KG1 (cell line): ENCODE measurements at places on chromosomes 3 and 15.

DNA sequence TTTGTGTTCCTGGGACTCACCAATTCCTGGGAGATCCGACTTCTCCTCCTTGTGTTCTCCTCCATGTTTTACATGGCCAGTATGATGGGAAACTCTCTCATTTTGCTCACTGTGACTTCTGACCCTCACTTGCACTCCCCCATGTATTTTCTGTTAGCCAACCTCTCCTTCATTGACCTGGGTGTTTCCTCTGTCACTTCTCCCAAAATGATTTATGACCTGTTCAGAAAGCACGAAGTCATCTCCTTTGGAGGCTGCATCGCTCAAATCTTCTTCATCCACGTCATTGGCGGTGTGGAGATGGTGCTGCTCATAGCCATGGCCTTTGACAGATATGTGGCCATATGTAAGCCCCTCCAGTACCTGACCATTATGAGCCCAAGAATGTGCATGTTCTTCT lies 16.8 kb downstream of the OR4F15 start:
- no peak for DNase-seq

DNA sequence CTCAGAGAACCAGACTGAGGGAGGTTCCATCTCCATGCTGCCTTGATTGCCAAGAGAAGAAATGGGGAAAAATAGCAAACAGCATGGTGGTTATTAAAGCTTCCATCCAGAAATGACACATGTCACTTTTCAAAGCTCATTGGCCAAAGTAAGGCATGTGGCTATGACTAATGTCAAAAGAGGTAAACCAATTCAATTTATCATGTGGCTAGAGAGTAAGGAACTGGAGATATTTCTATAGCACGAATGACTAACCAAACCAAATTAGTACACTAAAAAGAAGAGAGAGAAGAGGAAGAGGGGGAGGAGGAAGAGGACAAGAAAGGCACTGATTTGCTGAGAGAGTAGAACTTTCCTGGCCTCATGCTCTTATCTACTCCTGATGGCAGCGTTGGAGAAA lies 115.2 kb upstream of the SLC6A11 start:
- DNase-seq: no peak

DNA sequence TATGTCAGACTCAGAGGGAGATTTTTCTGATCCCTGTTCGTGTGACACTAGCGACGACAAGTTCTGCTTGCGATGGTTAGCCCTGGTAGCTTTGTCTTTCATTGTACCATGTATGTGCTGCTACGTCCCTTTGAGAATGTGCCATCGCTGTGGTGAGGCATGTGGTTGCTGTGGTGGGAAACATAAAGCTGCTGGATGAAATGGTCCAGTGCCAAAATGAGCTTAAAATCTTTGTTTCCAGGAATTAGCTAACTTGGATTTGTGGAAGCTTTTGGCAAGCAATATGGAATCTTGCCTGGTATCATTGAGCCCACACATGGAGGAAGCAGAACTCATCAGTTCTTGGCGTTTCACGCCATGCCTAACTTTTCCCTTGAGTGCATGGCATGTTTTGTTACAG lies 98.8 kb downstream of the SPRED1 start:
- no peak for DNase-seq

GRCh38 chr15:81001152-81002008 lies 657 bp downstream of the TLNRD1 start:
- no peak for DNase-seq

DNA sequence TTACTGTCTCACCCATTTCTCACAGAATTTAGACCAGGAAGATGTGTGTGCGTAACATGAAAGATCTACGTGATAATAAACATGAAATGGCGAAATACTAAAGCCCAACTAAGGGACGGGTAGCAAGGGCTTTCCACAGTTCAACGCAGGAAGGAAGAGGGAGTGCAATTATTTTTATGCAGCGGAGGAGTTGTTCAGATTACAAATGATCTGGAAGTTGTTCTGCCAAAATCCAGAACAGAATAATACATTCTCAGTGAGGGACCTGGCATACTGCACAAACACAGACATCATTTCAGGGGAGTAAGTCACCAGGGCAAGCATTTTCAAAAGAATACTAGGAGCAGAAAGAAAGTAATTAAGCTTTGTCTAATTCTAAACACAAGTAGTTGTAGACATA lies 133.6 kb upstream of the RAP2B start:
- DNase-seq: peak; percentile 66

GRCh38 chr3:113035387-113035982 lies 44.7 kb downstream of the GTPBP8 start:
- DNase-seq: no peak

- no peak for DNase-seq
Observed at GRCh38 chr15:49423021-49423420, at the start of gene FGF7. Gene FGF7 (plus strand): TSS chr15:49423242. CDS start chr15:49424298, 1,056 bp downstream.

DNA sequence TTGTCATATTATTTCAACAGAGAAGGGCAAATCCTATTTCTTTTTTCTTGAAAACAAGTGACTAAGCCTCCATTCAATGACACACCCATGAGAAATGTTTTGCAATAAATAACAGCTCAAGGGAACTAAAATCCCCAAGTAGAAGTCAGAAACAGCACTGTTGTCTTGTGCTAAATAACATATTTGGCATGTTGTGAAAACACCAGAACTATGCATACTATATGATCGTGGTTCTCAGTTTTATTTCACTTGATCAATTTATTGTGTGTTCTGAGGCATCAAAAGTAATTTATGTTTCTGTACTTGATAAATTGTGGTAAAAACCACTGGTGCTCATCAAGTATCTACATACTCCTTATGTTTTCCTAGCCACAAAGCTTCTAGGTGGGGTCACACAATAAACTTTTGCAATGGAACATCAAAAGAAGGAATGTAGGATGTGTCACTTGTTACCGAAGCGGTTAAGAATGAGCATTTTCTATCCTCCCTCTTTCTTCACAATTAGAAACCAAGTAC lies 691.7 kb upstream of the CBLB start:
- no peak for DNase-seq

DNA sequence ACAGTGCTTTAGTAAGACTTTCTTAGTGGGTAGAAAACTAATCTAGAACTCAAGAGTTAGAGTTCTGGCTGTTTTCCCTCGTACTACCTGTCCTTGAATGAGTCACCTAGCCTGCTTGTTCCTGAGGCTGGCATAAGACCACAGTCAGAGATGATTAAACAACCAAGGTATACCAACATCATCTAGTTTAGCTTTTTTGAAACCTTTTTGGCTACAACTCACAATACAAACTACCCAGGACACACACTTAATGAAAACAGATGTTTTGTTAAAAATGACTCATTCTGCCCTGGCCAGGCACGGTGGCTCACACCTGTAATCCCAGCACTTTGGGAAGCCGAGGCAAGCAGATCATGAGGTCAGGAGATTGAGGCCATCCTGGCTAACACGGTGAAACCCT lies 4.6 kb downstream of the MCCC1 start:
- no peak for DNase-seq

DNA sequence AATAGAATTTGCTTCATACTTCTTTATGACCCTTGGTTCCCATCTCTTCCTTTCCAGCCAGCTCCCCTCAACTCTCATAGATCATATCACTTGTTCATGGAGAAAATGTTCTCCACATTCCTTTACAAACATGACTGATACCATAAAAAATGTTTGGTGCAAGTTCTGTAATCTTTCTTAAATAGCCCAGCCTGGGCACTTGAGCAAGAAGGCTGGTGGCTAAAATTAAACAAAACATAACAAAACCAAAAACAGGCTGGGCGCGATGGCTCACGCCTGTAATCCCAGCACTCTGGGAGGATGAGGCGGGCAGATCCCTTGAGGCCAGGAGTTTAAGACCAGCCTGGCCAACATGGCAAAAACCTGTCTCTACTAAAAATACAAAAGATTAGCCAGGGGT lies 8.9 kb upstream of the POLR2M start:
- DNase-seq: no peak

DNA sequence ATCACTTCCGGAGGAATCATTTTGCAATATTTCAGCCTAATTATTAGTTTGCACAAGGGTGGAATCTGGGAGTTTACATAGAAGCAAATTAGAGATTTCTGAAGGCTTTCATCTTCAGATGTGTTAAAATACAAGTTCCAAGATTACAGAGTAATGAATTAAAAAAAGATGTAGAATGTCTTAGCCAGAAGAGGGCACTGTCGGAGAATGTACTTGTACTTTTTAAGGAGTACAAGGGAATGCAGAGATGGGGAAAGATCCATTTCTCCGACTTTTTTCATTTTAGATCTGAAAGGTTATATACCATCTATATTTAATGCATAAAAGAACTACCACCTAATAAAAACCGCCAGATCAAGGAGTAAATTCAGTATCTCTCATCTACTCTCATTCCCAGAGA lies 43.1 kb upstream of the WDR5B start:
- no peak for DNase-seq

GRCh38 chr3:175512700-175513099 lies 653.6 kb downstream of the NAALADL2 start:
- DNase-seq: peak; percentile 51

GRCh38 chr15:72847806-72848205 lies 64.2 kb upstream of the ADPGK start:
- no peak for DNase-seq

DNA sequence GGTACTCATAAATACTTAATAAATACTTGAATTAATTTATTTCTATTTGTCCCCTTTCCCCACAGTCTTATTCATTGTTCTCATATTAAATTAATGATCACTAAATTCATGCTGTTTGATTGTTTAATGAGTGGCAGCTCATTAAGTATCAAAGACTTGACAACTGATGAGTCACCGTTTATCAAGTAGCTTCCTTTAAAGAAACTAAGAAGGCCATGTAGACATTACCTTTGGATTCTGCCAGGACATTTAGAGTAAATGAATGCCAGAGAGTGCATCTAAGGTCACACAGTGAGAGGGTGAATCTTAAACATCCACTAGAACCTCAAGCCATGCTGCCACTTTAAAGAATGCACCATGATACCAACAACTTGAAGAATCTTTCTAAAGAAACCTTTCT lies 23.9 kb downstream of the ZBED2 start:
- no peak for DNase-seq

DNA sequence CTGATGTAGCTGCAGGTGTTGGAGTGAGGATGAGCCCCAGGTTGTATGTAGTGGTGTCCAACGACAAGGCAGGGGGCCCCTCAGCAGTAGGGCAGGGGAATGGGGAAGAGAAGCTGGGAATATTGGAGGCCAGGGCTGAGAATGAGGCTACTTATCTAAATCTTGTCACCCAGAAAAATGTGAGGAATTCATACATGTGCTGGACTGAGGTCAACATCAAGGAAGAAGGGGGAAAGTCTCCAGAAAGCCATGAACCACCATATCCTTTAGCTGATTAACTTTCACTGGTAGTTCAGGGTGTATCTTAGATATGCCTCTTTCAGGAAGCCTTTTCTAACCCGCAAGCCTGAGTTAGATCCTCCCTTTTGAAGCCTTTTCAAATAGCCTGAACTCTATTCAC lies 22.6 kb upstream of the FSTL1 start:
- no peak for DNase-seq

GRCh38 chr15:100571592-100572167 lies 30.3 kb downstream of the LINS1 start:
- no peak for DNase-seq

GRCh38 chr3:126858887-126859286 lies 124.0 kb upstream of the PLXNA1 start:
- DNase-seq: no peak

- DNase-seq: no peak
Observed at GRCh38 chr3:129822241-129822640, 71.3 kb downstream of the TMCC1 start.

DNA sequence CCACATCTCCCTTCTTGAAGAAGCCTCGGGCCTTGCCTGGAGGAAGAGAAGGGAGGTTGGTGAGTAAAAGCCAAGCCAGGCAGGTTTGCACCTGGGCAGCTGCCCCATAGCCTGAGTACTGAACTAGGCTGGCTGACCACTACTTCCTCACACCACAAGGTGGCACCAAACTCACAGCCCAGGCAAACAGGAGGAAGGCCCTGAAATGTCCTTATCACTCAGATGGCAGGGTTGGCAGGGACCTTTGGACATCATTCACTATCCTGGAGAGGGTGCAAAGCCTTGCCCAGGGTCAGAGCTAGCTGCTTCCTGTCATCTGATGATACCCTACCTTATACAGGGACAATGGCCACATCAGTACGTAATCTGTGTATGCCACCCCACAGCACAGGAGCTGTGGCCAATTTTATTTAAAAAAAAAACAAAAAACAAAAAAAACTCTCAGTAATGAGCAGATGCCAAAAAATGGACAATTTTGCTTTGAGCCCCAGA lies 2.2 kb upstream of the GRAMD2A start:
- DNase-seq: no peak

DNA sequence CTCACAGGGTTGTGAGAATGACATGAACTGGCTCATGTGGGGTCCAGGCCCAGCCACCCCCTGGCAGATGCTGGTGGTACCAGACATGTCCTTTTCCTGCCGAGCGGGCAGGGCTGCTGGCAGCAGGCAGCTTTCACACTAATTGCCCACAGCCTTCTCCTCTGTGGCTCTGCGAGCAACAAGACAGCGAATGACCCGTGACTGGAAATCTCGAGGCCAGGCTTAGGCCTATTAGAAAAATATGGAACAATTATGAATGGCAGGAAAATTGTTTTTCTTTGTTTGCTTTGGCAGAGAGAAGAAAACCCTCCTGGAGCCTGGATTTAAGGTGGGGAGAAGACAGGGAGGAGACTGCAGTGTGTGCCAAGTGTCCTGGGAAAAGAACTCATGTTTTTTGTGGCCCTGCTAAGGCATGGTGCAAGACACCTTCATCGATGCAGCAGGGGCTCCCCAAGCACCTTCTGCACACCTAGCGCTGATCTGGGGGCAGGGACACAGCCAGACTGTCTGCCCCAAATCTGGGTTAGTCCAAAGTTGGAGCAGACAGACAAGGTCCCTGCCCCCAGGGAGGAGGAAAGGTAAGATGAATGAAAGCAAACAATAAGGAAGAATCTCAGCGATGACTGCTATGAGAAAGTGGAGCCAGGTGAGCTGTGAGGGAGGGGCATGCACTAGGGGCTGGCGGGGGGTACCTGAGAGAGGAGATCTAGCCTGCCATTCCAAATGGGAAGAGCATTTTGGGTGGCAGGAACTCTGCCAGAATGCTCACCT lies 193.8 kb upstream of the TLE3 start:
- no peak for DNase-seq

DNA sequence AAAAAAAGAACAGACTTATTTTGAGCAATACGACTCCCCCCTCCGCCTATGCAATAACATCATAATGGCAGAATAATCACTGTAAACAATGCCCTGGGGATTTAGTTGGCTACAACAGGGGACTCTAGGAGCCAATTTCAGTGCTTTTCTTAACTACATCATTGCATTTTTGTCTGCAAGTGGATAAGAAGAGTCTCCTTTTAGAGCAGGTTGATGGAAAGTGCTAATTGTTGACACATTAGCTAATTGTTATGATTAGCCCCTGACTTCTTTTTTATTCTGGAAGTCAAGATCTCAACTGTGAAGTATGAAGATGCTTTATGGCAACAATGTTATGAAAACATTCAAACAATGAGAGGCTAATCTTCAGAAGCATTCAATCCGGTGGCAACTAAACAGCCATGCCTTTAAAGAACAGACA lies 121.2 kb downstream of the MECOM start:
- DNase-seq: no peak

GRCh38 chr15:63815796-63816533 lies 17.8 kb downstream of the HERC1 start:
- DNase-seq: no peak
